Stimulated activated CD4-positive, alpha-beta T cell treated with anti-CD3 and anti-CD28 coated beads, Interleukin-2, amount 100 ng/mL, for 24 hours (primary cell): ENCODE measurements at places on chromosomes 2 and 18.

- no peak for DNase-seq
Measured at GRCh38 chr18:78601349-78601748, 378.3 kb upstream of the SALL3 start.

DNA sequence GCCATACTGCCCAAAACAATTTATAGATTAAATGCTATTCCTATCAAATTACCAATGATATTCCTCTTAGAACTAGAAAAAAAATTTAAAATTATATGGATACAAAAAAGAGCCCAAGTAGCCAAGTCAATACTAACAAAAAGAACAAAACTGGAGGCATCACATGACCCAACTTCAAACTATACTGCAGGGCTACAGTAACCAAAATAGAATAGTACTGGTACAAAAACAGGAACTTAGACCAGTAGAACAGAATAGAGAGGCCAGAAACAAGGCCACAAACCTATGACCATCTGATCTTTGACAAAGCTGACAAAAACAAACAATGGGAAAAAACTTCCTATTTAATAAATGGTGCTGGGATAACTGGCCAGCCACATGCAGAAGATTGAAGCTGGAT, 86.1 kb upstream of the KYNU start:
- no peak for DNase-seq

DNA sequence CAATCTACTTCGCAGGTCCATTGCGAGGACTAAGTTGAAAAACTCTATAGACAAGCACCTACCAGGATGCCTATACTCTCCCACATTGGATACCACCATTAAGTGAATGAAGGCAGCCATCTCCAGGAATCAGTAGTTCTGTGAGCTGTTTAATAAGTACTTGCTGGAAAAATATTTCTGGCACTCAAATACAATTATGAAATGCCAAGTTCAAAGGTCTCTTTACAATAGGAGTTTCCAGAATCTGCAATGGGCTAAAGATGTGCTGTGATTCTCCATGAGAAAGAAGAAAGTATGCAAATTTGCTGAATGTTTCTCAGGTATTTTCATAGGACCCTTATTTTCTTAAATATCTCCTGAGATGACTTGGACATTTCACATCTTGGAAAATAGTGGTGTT, 103.0 kb downstream of the AP1S3 start:
- no peak for DNase-seq

GRCh38 chr2:96341641-96342040, 6.1 kb downstream of the NCAPH start:
- DNase-seq, result no peak

DNA sequence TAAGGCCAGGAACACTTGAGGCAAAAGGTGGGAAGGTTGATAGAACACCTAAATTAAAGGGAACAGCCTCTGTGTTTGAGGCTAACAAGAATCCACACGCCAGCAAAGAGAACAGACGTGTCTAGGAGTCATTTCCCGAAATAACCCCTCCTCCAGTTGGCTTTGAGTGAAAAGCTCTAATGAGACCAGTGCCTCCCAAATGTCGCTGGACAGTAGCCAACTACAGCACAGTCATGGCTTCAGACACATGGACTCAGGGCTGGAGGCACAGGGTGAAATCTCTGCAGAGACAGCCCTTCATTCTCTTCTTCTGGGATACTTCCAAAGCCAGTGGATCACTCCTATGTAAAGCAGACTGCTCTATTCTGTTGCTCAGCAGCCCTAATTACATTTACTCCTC, 49.6 kb downstream of the SOWAHC start:
- no peak for DNase-seq

DNA sequence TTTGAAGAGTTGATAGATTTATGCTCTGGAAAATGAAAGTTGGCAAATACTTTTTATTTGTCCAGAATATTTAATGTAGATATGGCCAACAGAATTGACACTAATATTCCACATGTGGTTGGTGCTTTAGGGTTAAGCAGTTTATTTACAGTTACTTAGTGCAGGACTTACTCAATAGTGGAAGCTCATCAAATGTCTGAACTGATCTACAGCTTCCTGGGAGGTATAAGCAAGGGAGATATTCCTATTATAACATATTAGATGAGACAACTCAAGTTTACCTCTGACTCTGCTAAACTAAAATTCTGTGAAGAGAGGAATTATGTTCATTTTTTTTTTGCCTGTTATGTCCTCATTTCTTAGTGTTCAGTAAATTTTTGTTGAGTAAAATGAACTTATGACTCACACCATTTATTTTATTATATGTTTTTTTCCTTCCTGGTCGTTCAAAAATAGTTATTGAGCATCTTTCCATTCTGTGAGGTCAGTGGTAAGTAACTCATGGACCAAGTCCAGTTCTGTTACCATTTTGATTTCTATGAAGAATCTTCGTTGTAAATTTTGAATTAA, 13.6 kb downstream of the ABI2 start:
- DNase-seq, result no peak

DNA sequence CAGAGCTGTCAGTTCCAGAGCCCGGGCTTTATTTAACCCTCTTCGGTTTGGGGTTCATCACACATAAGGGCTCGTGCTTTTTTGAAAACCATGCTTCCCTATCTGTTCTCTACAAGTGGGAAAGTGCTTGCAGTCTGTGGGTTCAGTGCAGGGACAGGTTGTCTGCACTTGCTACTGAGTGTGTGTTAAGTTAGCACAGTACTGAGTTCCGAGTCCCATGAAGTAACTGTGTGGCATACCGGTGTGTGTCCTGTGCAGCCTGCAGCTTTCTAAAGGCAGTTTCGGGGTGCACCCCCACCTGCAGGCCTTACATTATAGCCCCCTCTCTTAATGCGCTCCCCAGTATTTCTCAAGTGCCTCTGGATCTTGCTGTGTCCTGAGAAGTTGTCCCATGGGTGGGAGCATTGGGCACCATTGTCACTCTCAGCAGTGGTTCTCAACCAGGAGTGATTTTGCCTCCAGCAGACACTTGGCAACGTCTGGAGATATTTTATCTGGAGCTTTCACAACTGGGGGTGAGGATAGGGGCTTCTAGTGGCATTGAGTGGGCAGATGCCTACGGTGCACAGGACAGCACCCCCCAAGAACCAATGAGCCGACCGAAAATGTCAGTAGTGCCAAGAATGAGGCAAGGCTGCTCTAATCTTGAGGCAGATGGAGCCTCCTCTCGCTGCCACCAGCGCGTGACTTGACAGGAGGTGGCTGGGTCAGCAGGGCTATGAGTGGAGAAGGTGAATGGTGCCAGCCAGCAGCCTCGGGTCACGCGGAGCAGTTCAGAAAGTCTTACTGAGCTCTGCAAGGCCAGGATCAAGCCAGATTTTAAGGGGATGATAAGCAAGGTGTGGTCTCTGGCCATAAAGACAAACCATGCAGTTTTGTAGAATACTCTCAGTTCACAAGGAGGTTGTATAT, 152.2 kb downstream of the SMAD7 start:
- peak; percentile 11 for DNase-seq

GRCh38 chr2:20468549-20469500, 22.0 kb downstream of the RHOB start:
- no peak for DNase-seq

DNA sequence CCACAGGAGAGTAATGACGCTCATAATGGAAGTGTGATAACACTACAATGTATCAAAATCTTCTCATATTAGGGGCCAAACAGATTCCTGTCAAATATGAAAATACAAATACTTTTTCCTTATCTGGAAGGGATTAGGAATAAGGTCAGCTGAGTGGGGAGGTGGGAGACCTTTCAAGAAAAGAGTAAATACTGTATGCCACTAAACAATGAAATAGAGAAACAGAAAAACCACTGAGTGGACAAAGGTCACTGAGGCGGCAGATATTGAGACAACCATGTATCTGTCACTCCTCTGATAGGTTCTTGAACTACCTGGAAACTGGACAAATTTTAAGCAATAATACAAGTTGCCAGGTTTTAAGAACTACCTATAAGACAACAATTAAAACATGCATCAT, 59.3 kb downstream of the RTTN start:
- no peak for DNase-seq

DNA sequence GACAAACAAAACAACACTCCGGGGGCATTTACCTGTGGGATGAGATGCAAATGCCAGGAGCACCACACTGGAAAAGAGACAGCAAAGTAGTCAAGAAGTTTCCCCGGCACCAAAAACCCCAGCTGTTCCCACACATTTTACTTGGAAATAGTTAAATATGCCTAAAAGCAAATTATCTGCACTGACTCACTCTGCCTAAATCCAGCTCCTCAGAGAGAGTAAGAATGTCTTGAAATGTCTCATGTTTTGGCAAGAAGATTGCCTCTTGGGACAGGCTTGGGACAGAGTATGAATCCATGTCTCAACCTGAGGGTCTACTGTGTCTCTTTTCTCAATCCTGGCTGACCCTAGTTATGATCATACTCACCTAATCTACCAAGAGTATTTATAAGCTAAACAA, 87.5 kb upstream of the RIOK3 start:
- DNase-seq, result no peak

GRCh38 chr18:13800505-13801259, 23.3 kb upstream of the MC5R start:
- peak; percentile 33 for DNase-seq

DNA sequence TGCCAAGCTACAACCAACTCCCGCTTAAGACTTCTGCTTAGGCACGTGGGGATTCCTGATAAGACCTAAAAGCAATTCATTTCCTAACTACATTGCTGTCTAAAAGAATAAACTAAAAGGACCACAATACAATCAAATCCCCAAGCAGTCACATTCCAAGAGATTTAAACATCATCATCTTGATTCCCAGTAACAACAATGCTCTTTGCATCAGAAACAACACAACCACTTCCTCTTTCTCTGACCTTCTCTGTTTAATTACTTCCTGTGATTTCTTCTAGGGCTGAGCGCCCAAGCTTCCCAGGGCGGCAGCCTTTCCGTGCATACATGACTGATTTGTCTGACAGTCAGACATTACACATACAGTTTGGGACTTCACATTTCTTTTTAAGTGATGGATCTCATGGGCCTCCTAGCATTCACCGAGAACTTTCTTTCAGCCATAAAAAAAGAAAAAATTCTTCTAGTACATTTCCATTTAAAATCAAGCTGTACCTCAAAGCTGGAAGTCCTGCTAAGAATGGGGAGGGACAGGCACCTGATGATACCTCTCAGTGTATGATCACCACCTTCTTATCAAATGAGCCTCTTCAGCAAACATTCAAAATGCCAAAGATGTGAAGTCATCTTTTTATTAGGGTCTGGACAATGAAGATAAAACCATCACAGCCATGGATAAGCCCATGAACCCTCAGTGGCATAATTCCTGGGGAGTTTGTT, 11.5 kb downstream of the SPRED2 start:
- no peak for DNase-seq
